AG04449 (cell line): ENCODE measurements at places on chromosomes 13 and 19.

GRCh38 chr13:46535825-46536224 is 17.1 kb upstream of the LRCH1 start:
- no peak for DNase-seq

DNA sequence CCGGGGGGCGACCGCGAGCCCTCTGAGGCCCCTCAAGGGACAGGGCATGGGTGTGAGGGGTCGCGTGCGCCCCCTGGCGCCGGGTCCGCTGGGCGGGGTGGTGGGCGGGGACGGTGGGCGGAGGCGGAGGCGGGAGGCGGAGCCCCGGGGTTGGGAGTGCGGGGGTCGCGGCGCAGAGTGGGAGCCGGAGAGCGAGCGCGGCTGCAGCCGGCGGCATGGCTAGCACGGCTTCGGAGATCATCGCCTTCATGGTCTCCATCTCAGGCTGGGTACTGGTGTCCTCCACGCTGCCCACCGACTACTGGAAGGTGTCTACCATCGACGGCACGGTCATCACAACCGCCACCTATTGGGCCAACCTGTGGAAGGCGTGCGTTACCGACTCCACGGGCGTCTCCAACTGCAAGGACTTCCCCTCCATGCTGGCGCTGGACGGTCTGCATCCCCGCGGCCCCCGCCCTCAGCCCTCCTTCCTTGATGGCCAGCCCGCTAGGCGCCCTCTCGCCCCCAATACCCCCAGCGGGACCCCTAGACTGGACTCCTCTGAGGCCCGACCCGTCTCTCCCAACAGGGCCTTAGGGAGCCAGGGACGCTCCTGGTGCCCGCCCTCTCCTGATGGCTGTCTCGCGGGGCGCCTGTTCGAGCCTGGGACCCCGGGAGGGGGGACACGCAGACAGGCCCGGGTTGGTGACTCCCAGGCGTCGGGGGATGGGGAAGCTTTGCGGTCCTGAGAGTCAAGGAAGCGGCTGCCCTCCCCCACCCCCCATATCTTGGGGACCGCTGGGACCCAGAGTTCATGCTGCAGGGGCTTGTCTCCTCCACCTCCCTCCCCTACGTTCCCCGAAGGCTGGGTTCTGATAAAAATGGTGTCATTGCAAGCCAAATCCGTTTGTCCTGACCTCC is at the start of gene CLDN10:
Gene CLDN10 (plus strand): TSS at position 182 of the 903 bp plus-strand sequence. CDS start 34 bp downstream, at position 216.
- DNase-seq, result no peak

DNA sequence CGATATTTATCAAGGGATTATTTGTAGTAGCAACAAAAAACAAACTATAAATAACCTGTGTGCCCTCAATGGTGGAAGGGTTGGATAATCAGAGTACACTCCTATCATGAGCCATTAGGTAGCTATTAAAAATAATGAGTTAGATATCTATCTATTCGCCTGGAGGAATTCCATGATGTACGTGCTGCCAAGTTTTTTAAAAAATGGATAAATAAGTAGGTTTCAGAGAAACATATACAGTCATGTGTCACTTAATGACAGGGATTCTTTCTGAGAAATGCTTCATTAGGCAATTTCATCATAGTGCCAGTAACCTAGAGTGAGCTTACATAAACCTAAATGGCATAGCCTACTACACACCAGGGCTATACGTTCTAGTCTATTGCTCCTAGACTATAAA is 6.2 kb upstream of the OR1I1 start:
- DNase-seq, result no peak

GRCh38 chr19:38333245-38333644 is 2.4 kb upstream of the CATSPERG start:
- no peak for DNase-seq

- DNase-seq, result no peak
Observed at GRCh38 chr19:33290082-33290815, 12.1 kb downstream of the CEBPA start.
